ENCODE measurements at places on chromosomes 2 and 18.

GRCh38 chr2:169348321-169349024 is 13.9 kb downstream of the LRP2 start:
- DNase-seq: no peak

DNA sequence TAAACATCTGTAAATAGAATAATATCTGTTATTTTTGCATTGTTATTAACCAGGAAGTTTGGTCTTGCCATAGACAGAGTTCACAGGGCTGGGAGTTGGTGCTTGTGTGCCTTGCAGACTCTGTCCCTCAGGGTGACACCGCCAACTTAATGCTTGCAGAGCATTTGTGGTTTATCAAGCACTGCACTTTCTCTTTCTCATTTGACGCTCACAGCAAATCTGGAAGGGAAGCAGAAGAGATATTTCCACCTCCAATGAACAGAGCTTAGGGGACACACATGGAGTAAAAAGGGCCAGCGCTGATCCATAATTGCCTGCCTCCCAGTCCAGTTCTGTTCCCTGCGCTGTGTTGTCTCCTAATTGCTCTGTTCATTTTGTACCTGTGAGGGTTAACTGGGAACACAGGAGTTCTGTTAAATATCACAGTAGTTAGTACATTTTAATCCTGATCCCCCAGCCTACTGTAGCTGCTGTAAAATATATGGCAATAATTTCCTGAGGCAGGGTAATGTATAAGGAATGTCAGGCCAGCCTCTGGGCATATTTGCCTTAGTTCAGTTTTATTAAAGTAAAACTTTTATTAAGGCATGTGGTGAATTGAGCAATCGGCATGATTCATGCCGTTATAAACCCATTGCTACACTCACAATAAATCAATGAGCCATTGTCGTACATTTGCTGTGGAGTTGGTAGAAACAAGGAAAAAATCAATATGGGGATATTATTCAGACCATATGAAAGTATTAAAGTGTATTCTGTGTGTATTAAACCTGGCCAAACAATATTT is 182.5 kb upstream of the OSR1 start:
- no peak for DNase-seq

DNA sequence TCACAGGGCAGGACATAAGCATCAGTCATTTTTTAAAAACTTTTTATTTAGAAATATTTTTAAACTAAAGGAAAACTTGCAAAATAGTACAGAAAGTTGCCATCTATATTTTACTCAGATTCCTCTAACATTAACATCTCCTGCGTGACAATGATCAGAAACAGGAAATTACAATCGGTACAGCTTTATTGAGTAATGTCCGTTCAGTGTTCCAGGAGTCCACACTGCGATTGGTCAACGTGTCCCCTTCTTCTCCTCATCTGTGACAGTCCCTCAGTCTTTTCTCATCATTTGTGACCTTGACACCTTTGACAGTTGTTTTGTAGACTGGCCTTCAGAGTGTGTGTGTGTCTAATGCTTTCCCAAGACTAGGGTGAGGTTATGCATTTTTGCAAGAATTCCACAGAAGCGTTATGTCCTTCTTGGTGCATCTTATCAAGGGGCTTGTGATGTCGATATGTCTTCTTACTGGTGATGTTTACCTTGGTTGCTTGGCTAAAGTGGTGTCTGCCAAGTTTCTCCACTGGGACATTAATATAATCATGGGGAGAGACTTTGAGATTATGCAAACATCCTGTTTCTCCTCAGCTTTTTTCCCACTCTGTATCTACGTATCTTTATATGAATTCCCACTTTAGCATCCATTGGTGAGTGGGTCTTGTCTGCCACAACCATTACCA is 21.4 kb upstream of the TMEM177 start:
- no peak for DNase-seq

GRCh38 chr18:67935638-67936037 is 419.1 kb upstream of the DSEL start:
- DNase-seq: no peak

GRCh38 chr2:225590932-225591331 is 191.4 kb downstream of the NYAP2 start:
- no peak for DNase-seq

DNA sequence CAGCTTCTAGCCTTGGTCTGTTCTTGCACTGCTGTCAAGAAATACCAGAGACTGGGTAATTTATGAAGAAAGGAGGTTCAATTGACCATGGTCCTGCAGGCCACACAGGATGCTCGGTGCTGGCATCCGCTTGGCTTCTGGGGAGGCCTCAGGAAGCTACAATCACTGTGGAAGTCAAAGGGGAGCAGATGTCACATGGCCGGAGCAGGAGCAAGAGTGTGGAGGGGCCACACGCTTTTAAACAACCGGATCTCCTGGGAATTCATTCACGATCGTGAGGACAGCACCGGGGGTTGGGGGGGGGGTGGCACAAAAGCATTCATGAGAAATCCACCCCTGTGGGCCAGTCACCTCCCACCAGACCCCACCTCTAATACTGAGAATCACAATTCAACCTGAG is 850.4 kb upstream of the SALL3 start:
- no peak for DNase-seq

GRCh38 chr2:43462866-43463641 is 132.8 kb downstream of the THADA start:
- no peak for DNase-seq

DNA sequence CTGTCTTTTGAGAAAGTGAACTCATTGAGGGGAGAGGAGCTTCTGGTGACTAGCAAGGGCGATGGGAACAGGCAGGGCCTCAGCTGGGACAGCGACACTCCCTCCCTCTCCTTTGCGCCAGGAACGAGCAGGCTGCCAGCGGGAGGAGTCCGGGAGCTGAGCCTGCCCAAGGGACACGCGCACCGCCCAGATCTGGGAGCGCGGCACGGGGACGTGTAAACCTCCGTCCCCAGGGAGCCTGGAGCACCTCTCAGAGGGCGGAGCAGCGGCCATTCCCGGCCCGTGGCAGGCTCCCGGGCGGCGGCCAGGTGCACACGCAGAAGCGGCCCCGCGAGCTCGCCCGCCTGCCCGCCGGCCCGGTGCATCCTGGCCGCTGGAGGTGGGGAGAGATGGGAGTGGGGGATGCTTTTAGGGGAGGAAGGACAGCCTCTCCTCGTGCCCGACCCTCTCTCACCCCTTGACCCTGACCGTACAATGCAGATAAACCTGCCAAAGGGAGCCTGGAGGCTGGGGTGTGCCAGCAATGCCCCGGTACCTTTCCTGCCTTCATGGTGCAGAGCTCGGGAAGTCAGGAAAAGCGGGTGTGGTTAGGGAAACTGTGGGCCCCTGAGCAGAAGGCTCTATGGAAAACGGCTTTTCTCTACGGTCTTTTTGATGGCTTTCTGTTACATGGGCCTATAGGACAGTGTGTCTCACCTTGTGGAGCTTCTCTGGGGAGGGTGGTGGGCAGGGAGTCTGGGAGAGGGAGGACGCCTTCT is 2.2 kb downstream of the AQP4 start:
- DNase-seq: peak; percentile 23

All from C1 segment of cervical spinal cord (tissue), 14 donors.